ENCODE measurements at places on chromosomes 3 and 15. TPM values are rescaled to one million over a fixed set of nuclear protein-coding genes. Genes with fewer than 3 reads are reported as not detected.

DNA sequence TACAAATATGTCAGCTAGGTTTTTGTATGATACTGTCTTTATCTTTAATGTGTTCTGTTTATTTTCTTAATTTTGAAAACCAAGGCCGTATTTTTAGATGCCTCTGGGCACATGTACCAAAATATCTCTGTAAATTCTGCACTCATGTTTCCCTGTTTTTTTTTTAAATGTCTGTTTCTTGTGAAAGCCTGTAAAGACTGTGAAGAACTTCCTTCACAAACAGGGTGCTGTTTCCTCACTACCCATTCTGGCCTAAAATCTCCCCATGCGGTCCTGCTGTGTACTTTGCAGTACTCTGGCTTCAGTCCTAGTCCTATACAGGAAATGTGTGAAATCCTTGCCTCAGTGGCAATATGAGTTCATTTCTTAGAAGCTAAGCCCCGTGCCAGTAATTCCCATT lies 133.4 kb upstream of the ZBTB20 start:
- no peaks in the 10 kb centered on the region for H3K36me3 ChIP-seq
- H3K4me1 ChIP-seq = peaks cover 8% of the 10 kb centered on the region
- H3K27ac ChIP-seq = no peak overlapping the region
- H3K27me3 ChIP-seq = no peaks in the 10 kb centered on the region

- H3K4me1 ChIP-seq = peaks cover 7% of the 10 kb centered on the region
- peaks cover 6% of the 10 kb centered on the region for H3K36me3 ChIP-seq
- DNase-seq = no peak
- H3K27me3 ChIP-seq = peaks cover 17% of the 10 kb centered on the region
Observed at GRCh38 chr15:75136118-75136517, 65.6 kb upstream of the C15orf39 start.

DNA sequence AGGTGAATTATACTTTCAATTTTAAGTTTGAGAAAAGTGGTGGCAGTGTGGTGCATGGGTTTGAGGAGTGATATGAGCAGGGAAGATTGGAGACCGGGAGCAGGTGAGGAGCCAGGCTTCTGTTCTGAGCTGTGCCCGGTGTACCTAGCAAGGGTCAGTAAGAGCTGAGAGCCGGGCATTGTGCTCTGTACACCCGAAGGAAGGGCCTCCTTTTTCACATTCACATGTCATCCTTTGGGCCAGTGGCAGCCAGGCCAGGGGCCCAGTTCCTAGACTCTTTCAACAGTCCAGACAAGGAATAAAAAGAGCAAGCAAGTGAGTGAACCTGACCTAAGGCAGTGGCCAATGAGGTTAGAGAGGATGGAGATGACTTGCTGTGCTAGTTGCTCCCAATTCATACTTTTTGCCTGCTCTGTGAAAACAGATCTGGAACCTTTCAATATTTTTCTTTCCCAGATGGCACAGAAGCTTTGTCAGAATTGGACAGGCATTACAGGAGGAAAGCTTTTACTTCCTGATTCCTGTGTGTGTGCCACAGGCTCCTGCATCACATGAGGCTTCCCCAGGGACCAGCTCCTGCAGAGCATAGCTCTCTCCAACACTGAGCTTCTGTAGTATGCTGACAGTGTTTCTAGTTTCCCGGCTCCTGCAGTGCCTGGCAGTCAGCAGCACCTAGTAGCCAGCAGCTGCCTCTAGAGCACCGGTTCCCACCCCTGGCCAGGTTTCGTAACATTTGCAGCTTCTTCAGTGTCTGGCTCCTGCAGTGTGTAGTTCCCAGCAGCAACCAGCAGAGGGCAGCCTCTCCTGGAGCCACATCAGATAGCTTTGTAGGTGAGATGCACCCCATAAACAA lies 5.3 kb upstream of the TRA2B start:
- no peak overlapping the region for H3K27ac ChIP-seq
- H3K36me3 ChIP-seq = peaks cover 6% of the 10 kb centered on the region
- H3K27me3 ChIP-seq = peaks cover 19% of the 10 kb centered on the region
- DNase-seq = peak; percentile 91
- peaks cover 24% of the 10 kb centered on the region for H3K4me1 ChIP-seq
- H3K4me3 ChIP-seq = no peak overlapping the region

DNA sequence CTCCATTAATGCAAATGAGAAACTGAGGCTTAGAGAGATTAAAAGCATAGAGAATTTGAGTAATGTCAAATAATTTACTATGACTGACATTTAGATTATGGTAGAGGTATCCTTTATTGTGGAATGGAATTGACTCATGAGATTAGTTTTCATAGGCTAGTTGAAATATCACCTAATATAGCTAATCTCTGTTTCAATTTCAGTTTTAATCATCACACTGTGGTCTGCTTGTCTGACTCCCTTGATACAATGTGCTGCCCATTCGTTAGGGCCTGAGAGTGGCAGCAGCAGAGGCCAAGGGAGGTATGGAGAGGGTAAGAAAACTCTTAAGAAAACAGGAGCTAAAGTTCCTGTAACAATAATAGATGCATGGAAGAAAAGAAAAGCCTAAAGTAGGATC lies 13.2 kb upstream of the ZBTB20 start:
- H3K4me1 ChIP-seq = peaks cover 37% of the 10 kb centered on the region
- no peak overlapping the region for H3K4me3 ChIP-seq
- no peak for DNase-seq
- no peak overlapping the region for H3K27ac ChIP-seq
- H3K27me3 ChIP-seq = no peaks in the 10 kb centered on the region
- H3K36me3 ChIP-seq = peaks cover 10% of the 10 kb centered on the region

- H3K4me1 ChIP-seq = peaks cover 5% of the 10 kb centered on the region
- H3K4me3 ChIP-seq = no peak overlapping the region
- H3K27me3 ChIP-seq = no peaks in the 10 kb centered on the region
- peaks cover 53% of the 10 kb centered on the region for H3K36me3 ChIP-seq
- H3K27ac ChIP-seq = no peak overlapping the region
Observed at GRCh38 chr15:43168192-43169107, 16.8 kb upstream of the CCNDBP1 start.

DNA sequence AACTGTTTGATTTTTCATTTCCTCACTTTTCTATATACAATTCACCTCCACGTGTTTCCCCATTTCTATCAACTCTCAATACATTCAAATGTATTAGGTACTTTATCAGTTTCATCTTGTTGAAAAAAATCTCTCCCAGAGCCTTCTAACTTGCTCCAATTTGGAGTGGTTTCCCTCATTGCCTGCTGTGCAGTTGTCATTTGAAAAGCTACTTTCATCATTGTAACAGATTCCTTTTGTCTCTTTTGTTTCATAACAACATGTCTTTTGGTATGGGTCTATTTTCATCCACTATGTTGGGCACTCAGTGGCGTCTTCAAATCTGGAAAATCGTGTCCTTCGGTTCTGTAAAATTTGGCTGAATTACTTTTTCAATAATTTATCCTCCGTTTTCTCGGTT lies 75.0 kb downstream of the NR2E3 start:
- no peaks in the 10 kb centered on the region for H3K27me3 ChIP-seq
- H3K27ac ChIP-seq = no peak overlapping the region
- DNase-seq = no peak
- peaks cover 3% of the 10 kb centered on the region for H3K36me3 ChIP-seq
- H3K4me1 ChIP-seq = no peaks in the 10 kb centered on the region

DNA sequence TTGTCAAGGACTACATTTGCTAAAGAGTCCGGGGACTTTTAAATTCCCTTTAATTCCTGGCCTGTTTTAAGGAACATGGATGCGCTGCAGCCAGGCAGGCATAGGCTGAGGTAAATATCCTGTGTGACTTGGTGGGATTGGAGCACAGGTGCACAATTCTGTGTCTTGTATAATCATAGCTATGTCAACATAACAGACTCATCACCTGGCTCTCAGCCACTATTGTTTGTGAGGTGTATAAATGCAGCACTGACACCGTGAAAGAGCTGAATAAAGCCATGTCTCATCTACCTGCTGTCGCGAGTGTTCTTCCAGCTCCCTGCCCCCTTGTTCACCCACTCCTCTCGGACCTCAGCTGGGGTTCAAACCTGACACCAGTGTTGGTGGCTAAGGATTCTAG lies 109.7 kb downstream of the MFSD1 start:
- no peak overlapping the region for H3K4me3 ChIP-seq
- no peak overlapping the region for H3K27ac ChIP-seq
- H3K4me1 ChIP-seq = no peaks in the 10 kb centered on the region
- H3K36me3 ChIP-seq = no peaks in the 10 kb centered on the region

- H3K27ac ChIP-seq = no peak overlapping the region
- H3K4me3 ChIP-seq = no peak overlapping the region
- peaks cover 16% of the 10 kb centered on the region for H3K36me3 ChIP-seq
- DNase-seq = no peak
- peaks cover 13% of the 10 kb centered on the region for H3K4me1 ChIP-seq
Observed at GRCh38 chr15:89114990-89115389, 26.7 kb downstream of the ABHD2 start.

DNA sequence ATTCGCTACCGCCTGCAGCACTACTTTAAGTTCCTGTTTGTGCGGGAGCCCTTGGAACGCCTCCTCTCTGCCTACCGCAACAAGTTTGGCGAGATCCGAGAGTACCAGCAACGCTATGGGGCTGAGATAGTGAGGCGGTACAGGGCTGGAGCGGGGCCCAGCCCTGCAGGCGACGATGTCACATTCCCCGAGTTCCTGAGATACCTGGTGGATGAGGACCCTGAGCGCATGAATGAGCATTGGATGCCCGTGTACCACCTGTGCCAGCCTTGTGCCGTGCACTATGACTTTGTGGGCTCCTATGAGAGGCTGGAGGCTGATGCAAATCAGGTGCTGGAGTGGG lies 995 bp downstream of the CHST14 start:
- peaks cover 17% of the 10 kb centered on the region for H3K4me1 ChIP-seq
- H3K27ac ChIP-seq = peak overlapping the region; percentile 80
- peak overlapping the region; percentile 84 for H3K4me3 ChIP-seq
- DNase-seq = no peak
- H3K27me3 ChIP-seq = peaks cover under 1% of the 10 kb centered on the region
- H3K36me3 ChIP-seq = no peaks in the 10 kb centered on the region

GRCh38 chr15:65909831-65910230 lies 40.5 kb downstream of the RAB11A start:
- DNase-seq = no peak
- H3K27me3 ChIP-seq = no peaks in the 10 kb centered on the region
- no peaks in the 10 kb centered on the region for H3K4me1 ChIP-seq
- H3K27ac ChIP-seq = no peak overlapping the region
- peaks cover 2% of the 10 kb centered on the region for H3K36me3 ChIP-seq

GRCh38 chr3:62559831-62560445 lies 186.6 kb upstream of the FEZF2 start:
- H3K27ac ChIP-seq = no peak overlapping the region
- no peaks in the 10 kb centered on the region for H3K36me3 ChIP-seq
- no peaks in the 10 kb centered on the region for H3K27me3 ChIP-seq
- H3K4me3 ChIP-seq = no peak overlapping the region
- DNase-seq = no peak

- peaks cover 32% of the 10 kb centered on the region for H3K27me3 ChIP-seq
- no peaks in the 10 kb centered on the region for H3K36me3 ChIP-seq
- no peak overlapping the region for H3K4me3 ChIP-seq
- no peak for DNase-seq
Observed at GRCh38 chr3:12791430-12791829, 5.0 kb upstream of the CAND2 start.

- H3K4me3 ChIP-seq = no peak overlapping the region
- no peaks in the 10 kb centered on the region for H3K36me3 ChIP-seq
- DNase-seq = no peak
- no peaks in the 10 kb centered on the region for H3K4me1 ChIP-seq
- no peaks in the 10 kb centered on the region for H3K27me3 ChIP-seq
Observed at GRCh38 chr15:23472678-23473077, 25.6 kb upstream of the GOLGA6L2 start.

GRCh38 chr3:150005243-150006112 lies 34.8 kb upstream of the PFN2 start:
- peaks cover 1% of the 10 kb centered on the region for H3K4me1 ChIP-seq
- no peak overlapping the region for H3K4me3 ChIP-seq
- peaks cover 16% of the 10 kb centered on the region for H3K27me3 ChIP-seq
- DNase-seq = no peak

GRCh38 chr15:84702961-84703482 lies 12.9 kb downstream of the SEC11A start:
- H3K27me3 ChIP-seq = no peaks in the 10 kb centered on the region
- H3K4me1 ChIP-seq = peaks cover 36% of the 10 kb centered on the region
- no peak for DNase-seq
- H3K27ac ChIP-seq = peak overlapping the region; percentile 20
- H3K4me3 ChIP-seq = no peak overlapping the region
- H3K36me3 ChIP-seq = peaks cover 18% of the 10 kb centered on the region

DNA sequence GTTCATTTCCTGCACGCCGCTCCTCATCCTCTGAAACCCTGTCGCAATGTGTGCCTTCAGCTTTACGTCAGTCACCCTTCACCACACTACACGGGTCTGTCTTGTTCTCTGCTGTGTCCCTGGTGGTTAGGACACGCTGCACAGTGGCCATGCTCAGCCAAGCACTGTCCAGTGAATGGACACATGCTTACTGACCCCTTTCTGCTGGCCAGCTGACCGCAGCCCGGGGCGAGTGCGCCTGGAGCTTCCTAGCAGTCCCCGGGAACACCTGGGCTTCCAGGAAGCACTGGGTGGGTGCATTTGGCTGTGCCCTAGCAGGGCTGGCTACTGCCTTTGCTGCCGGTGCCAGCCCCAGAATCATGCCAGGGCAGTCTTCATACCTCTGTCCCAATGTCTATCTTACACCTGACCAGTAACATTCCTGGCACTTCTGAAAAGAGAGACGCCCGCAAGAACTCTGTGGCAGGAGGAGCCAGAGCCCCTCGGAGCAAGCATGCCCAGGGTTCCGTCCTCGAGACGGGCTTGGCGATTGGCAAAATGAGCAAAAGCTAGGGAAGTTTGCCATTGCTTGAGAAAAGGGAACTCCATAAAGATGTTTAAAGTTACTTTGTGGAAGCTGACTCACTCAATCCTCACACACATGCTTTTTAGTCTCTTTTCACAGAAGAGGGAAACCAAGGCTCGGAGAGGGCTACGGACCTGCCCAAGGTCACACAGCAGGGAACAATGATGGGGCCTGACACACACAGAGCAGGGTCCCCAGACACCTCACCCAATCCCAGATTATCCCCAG lies 15.7 kb upstream of the ZXDC start:
- no peaks in the 10 kb centered on the region for H3K27me3 ChIP-seq
- no peak overlapping the region for H3K27ac ChIP-seq
- H3K4me1 ChIP-seq = peaks cover 23% of the 10 kb centered on the region
- no peak overlapping the region for H3K4me3 ChIP-seq

Gene SLC28A1
- not detected for total RNA-seq

Gene ARL6
- 4.5 TPM for total RNA-seq

Gene HIGD2B
- total RNA-seq = 0.53 TPM

Gene SLC2A2
- not detected for total RNA-seq

Gene STXBP5L
- not detected for total RNA-seq

Gene FEZF2
- not detected for total RNA-seq

Gene TMCO5A
- not detected for total RNA-seq

Gene TF
- total RNA-seq = 0.91 TPM

Gene TRH
- total RNA-seq = not detected

Gene SLC9C1
- total RNA-seq = 0.28 TPM

Gene PPP1R14D
- not detected for total RNA-seq

Gene CACNA1D
- total RNA-seq = 1.5 TPM

Gene PAK6
- 1.0 TPM for total RNA-seq

Gene ATP10A
- 36.7 TPM for total RNA-seq

Gene CAMKV
- total RNA-seq = not detected

Gene GMNC
- total RNA-seq = not detected

Gene CAMK2N2
- 0.20 TPM for total RNA-seq

Data from activated CD8-positive, alpha-beta memory T cell treated with anti-CD3 and anti-CD28 coated beads, Interleukin-2, amount 10 ng/mL, durations not matched to agents 7 days and 5 days (primary cell).